ENCODE measurements at places on chromosomes 1 and 21.

- no peak for DNase-seq
Measured at GRCh38 chr1:112869895-112870294, 86.1 kb downstream of the SLC16A1 start.

DNA sequence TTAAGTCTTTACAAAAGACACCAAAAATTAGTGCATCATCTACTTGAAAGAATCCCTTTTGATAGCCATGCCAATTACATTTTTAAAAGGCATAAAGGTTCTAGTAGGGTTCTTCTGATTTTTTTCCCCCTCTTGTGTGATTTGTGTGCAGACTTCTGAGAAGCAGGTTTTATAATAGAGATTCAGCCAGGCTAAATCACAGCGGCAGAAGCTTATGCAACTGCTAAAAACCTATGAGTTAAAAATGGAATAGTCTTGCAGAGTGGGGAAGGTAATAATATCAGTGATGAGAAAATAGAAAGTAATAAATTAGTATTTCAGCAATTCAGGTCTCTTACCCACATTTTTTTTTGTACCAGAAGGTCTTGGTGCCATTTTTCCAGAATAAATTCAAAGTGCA is 17.7 kb downstream of the STUM start:
- DNase-seq: no peak

DNA sequence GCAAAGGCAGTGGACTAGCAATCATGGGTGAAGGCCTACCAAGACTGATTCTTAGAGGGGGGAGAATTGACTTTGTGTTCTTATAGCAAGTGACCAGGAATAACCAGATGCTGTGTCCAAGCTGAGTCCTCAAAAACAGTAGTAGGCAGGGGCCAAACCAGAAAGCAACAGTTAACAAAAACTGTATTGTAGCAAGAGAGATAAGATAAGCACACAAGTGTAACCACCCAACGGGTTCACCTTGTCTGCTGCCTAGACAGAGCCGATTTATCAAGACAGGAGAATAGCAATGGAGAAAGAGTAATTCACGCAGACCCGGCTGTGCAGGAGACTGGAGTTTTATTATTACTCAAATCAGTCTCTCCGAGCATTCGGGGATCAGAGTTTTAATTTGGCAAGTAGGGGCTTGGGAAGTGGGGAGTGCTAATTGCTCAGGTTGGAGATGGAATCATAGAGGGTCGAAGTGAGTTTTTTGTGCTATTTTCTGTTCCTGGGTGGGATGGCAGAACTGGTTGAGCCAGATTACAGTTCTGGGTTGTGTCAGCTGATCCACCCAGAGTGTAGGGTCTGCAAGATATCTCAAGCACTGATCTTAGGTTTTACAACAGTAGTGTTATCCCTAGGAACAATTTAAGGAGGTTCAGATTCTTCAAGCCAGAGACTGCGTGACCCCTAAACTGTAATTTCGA is 8.3 kb upstream of the CSRP1 start:
- DNase-seq: no peak

DNA sequence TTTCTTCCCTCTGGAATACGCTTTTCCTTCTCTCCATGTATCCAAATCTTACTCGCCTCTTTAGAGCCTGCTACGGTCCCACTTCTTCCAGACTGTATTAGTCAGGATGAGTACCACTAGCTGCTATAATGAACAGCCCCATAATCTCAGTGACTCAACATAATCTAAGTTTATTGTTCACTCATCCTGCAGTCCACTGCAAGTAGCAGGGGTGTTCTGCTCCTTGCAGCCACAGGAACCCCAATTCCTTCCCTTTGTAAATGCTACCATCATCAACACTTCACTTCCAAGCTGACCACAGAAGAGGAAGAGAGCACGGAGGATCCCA is 18.1 kb upstream of the LDLRAP1 start:
- DNase-seq: no peak

DNA sequence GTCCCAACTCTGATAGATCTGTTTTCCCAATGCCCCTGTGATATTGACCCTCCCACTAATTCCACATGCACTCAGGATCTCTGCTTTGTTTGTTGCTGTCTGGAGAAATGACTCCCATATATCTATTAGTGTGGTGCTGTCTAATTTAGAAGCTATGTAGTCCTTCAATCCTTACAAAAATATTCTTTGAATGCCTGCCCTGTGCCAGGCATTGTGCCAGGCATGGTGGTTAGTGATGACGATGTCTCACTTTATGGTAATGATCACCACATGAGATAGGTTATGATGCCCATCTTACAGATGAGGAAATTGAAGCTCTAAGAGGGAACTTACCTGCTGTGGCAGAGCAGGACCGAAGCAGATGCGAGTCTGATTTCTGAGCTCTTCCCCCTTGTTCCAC is 12.9 kb downstream of the MYOG start:
- DNase-seq: no peak

- DNase-seq: no peak
Measured at GRCh38 chr1:67683766-67684525, 1.1 kb upstream of the GADD45A start.

- DNase-seq: no peak
Measured at GRCh38 chr1:154466206-154466605, 35.8 kb upstream of the TDRD10 start.

GRCh38 chr1:111559736-111560279 is 56.4 kb upstream of the ADORA3 start:
- no peak for DNase-seq

DNA sequence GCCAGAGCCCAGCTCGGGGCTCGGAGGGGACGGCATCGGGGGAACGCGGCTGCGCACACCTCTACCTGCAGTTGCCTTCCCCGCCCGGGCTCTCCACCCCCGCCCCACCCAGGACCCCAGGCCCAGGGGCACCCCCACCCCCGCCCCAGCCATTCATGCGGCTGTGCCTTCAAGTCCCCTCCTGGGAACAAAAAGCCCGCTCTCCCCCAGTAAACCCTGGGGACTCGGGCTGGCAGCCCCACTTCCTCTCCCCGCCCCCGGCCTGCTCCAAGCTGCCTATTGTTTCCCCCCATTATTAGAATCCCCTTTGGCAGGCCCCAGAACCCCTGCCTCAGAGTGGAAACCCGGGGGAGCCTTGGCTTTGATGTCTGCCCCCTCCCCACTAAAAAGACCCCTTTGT is 18.0 kb downstream of the MEGF6 start:
- peak; percentile 25 for DNase-seq

GRCh38 chr1:23344987-23345472 is 946 bp upstream of the HNRNPR start:
- peak; percentile 58 for DNase-seq

- DNase-seq: no peak
Measured at GRCh38 chr1:66000033-66000637, 207.4 kb downstream of the PDE4B start.

DNA sequence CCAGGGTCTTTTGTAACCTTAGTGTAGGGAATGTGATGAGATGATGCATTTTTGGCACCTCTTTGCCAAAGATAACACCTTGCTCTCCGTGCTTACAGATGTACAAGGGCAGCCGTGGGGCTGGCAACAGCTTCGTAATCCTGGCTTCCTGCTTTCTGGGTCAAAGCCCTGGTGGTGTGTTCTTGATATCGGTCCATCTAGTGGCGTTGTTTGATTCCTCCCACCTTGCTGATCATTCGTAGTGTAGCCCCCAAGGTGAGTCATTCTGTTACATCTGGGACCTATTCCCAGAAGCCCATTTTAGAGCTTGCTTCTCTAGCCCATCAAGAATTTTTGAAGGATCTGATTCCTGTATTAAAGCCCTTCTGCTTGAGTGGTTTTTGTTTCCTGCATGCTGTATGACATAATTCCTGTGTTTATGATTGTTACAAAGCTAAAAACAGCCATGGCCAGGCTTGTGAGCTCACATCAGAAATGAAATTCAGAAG is 7.0 kb upstream of the CCT8 start:
- no peak for DNase-seq

DNA sequence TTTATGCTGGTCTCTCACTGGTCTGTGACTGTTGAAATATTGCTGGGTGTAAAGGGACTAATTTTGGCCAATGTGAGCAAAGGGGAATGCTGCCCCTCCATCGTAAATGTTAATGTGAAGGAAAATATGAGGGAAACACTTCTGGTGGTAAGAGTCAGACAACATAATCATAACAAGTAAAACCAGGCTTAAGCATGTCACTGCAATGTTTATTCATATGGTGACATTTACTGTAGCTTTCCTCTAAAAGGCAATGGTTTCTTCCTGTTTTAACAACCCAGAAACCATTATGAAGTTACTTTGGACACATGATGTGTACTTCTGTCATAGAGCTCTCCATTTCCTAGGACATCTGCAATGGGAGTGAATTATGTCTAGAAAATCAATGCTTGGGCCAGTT is 358.0 kb downstream of the LMO4 start:
- no peak for DNase-seq

- DNase-seq: no peak
Measured at GRCh38 chr1:185010361-185010760, 35.0 kb upstream of the RNF2 start.

GRCh38 chr1:60149251-60149650 is 75.7 kb upstream of the C1orf87 start:
- no peak for DNase-seq

- no peak for DNase-seq
Measured at GRCh38 chr1:179337942-179338560, 27.7 kb upstream of the AXDND1 start.

DNA sequence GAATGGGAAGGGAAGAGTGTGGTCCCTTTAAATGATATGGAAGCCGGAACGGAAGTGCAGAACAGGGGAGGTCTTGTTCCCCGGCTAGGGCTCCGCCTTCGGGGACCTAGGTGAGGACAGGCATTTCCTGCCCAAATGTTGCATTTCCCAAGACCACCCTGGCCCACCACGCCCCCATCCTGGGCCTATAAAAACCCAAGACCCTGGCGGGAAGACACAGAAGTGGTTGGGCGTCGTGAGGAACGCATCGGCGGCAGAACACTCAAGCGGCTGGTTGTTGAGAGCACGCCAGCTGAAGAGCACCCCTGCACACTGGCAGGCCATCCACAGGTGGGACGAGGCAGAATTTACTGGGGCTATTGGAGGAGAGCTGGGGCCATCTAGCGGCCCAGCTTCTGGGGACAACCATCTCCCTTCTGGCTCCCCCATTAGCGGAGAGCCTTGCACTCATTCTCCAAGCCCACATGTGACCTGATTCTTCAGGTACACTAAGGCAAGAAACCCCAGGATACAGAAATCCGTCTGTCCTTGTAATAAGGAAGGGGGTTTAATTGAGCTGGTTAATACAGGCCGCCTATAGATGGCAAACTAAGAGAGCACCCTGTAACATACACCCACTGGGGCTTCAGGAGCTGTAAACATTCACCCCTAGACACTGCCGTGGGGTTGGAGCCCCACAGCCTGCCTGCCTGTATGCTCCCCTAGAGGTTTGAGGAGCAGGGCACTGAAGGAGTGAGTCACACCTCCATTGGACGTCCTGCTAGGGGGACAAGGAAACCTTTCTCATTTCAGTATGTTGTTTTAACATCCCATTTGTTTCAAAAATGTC is 1327.9 kb downstream of the BRINP3 start:
- DNase-seq: no peak

DNA sequence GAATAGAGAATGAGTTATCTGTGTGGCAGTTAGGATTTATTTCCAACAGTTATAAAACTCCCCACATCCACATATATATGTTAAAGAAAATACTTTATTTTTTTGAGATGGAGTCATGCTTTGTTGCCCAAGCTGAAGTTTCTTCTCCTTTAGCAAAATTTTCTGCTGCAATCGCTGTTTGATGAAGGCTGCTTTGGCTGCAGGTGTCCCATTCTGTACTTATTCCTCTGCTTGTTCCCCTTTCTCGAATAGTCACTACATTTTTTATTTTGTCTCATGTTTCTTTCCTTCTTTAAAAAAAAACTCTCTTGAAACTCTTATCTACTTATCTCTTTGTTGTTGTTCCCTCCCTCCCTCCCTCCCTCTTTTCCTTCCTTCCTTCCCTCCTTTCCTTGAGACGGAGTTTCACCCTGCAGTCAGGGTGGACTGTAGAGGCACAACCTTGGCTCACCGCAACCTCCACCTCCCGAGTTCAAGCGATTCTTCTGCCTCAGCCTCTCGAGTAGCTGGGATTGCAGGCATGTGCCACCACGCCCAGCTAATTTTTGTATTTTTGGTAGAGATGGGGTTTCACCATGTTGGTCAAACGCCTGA is 10.6 kb downstream of the OR2W3 start:
- no peak for DNase-seq

DNA sequence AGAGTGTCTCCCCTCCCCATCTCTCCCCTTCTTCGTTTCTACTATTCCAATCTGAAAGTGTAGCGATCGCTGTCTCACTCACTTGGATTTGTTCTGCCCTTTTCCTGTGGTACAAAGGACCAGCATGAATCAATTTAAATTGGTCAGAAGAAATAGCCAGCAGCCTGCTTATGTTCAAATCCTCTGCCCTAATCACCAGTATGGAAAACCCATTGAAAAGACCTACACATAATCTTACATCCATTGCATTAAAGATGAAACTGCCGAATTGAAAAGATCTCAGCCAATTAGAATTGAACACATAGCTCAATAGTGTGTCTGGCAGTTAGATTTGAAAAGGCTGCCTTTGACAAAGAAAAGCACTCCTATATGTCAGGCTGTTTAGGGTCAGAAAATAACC is 122.6 kb downstream of the TNNI3K start:
- DNase-seq: no peak

GRCh38 chr1:25022361-25023189 is 92.5 kb upstream of the RUNX3 start:
- peak; percentile 97 for DNase-seq

DNA sequence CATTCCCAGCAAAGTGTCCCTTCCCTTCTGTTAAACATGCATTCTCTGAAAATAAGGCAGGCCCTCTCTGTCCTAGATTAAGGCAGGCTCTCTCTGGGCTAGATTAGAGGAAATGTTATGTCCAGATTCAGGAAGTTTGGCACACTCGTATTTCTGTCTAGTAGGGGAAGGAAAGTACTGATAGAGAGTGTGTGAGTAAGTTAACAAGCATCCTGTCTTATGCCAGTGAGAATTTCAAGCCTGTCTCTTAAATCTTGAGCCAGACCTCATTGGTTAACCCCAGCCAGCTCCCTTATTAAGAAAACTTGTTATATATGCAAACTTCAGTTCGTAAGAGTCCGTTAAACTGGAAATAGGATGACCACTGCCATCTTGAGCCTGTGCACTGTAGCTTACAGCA is 31.6 kb downstream of the IGSF5 start:
- DNase-seq: no peak

GRCh38 chr21:38495696-38496095 is 2.6 kb downstream of the ERG start:
- peak; percentile 60 for DNase-seq

DNA sequence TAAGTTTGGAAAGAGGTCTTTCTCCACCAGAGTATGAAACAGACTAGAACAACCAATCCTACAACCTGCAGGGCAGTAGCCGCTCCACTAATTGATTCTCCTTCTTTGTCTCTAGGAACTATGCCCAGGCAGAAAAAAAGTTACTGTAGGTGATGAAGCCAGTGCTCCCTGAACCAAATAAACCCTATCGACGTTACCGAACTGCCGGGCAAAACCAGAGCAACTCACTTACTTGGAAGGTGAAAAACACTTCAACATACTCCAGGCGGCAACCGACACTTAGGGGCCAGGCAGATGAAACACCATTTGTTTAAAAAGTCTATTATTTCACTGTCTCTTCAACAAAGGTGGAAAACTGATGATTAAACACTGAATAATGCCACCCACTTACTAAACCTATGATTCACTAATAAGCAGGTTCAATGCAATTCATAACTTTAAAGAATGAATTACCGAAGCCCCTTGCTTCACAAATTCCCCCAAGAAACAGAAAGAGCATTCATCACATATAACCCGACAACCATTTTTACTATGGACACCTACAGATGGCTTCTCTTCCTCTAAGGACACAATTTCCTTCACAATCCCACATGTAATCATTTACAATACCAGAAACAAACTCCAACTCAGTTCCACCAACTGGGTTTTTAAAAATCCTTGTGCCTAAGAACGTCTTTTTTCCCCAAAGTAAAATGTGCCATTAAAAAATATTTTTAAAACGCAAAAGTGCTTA is 1.6 kb downstream of the NRIP1 start:
- DNase-seq: peak; percentile 44
